Neural cell (in vitro differentiated cells): ENCODE measurements at places on chromosomes 2 and 18. TPM values are rescaled to one million over a fixed set of nuclear protein-coding genes. Genes with fewer than 3 reads are reported as not detected.

The FAP gene
- polyA plus RNA-seq = 0.16 TPM in 1 of 2 replicates, not detected in the other

The SYT4 gene
- polyA plus RNA-seq = 145 and 167 TPM in 2 replicates

The CYP27A1 gene
- polyA plus RNA-seq = 0.90 TPM in 1 of 2 replicates, not detected in the other

The MYO5B gene
- 0.38 and 0.42 TPM in 2 replicates for polyA plus RNA-seq

The NEU2 gene
- polyA plus RNA-seq = not detected in 2 replicates
